ENCODE measurements at places on chromosomes 5 and 9.

DNA sequence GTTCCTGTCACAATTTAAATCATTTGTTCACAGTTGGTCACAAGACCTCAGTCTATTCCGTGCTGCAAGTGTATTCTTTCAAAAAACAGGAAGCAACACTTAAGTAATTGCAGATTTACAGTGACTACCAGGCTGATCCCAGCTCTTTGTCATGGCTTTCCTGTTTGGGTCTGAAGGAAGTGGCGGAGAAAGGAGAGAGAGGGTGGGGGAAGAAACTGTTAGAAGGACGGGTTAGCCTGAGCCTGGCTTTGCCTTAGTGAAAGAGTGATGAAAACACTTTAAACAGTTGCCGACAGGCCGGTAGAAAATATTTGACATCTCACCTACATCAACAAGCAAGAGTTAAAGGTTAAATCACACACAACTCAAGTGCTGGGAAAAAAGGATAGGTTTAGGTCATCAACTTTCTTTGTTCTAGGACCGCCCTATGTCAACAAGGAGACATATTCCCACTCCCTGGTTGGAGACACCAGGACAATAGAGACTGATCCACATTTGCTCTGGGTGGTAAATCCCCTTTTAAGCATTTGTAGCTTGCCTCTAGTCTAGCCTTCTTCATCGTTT lies 102.2 kb upstream of the DAB2 start:
- DNase-seq = no peak

GRCh38 chr9:91845879-91846278 lies 104.1 kb downstream of the ROR2 start:
- no peak for DNase-seq

DNA sequence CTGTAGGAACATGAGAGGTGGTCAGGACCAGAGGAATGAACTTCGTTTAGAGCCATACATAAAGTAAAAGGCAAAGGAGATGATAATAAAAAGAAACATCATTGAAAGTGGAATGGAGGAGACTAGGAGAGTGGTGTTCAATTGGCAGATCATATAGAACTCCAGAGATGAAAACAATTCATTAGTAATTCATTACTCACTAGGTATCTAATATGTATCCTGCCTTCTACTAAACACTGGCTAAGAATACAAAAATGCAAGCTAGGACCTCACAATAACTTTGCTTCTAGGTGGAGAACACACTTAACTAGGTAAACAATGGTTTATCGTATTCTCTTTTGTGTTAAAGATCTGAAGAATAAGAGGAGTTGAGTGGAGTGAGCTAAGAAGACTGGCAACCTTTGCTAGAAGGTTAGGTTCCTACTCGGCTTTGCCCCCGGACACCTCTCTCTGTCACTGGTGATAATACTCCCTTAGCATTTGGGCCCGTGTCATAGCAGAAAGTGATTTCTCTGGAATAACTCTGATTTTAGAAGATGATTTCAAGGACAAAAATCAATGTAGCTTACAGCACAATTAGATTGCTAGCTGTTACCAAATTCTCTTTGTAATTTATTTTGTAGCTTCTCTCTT lies 88.6 kb upstream of the IFNE start:
- no peak for DNase-seq

- no peak for DNase-seq
Observed at GRCh38 chr9:109277451-109277850, 43.4 kb downstream of the EPB41L4B start.

DNA sequence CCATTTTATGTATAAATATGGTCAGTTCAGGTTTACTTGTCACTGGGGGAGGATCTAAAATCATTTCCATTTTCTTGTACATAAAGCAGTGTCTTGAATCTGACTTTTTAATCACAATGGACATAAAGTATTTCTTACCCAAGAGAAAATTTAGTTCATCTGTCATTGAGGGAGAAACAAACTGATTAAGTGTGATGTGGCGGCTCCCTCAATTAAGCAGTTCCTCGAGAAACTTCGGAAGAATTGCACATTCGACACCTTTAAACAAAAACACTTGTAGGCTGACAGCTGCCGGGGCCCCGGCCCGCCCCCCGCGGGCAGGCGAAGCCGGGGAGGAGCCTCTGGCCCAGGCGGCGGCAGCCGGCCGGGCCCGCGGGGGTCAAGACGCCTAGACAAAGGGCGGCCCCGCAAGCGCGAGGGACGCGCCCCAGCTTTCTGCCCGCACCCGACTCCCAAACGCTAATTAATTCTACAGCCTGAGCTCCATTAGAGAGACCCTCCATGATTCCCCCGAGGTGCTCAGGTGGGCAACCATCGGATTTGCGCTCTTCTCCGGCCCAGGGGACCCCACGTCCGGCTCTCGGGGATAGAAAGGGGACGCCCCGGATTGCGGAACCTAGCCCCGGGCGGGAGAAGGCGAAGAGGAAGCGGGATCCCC lies 750 bp downstream of the TRIM36 start:
- DNase-seq = peak; percentile 29

DNA sequence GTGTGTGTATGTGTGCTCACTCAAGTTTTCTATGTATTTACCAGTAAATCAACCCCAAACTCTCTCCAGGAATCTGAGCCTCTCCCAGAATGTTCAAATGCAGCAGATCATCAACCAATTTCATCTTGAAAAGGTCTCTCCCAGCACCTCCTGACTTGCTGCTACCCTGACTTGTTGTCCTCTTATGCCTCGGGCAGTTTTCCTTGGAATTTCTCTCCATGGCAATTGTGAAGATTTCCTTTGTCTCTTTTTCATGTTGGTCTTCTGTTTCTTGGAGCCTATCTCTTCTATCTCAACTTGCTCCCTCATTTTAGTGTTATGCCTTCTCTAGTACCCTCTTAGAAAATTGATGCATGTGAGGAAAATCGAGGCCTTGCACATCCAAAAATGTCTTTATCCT lies 303.6 kb upstream of the KIF2A start:
- no peak for DNase-seq

GRCh38 chr5:154110716-154111115 lies 71.9 kb downstream of the MFAP3 start:
- DNase-seq = no peak

DNA sequence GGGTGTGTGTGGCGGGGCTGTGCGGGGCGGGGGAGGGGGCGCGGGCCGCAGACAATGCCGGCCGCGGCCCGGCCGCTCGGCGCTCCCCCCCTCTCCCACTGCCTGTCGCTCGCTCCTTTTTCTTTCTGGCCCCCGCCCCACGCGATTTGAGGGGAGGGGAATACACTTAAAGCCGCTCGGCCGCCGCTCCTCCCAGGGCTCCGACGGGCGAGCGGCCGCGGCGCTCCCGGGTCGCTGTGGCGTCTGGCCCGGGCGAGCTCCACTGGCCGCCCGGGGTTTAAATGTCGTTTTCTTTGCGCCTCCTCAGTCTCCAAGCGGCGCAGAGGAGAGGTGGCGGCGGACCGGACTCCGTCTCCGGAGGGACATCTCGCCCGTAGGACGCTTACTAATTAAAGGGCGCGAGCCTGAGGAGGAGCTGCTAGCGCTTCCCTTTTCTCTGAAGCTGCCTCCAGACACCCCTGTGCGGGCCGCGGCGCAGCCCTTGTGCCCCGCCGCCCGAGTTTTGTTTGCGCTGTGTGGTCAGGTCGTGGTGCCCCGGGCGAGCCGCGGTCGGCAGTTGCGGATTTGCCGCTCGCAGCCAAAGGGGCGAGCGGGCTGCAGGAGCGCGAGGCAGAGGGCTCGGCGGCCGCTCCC lies 1.4 kb downstream of the ZSWIM6 start:
- peak; percentile 41 for DNase-seq

GRCh38 chr5:79795764-79796398 lies 106.2 kb downstream of the CMYA5 start:
- DNase-seq = no peak

GRCh38 chr5:71652349-71652748 lies 65.2 kb downstream of the MCCC2 start:
- DNase-seq = no peak

GRCh38 chr9:131874447-131874846 lies 134.6 kb upstream of the RAPGEF1 start:
- DNase-seq = no peak

GRCh38 chr5:13866792-13867191 lies 77.7 kb downstream of the DNAH5 start:
- DNase-seq = no peak

GRCh38 chr9:23011669-23012068 lies 565.0 kb downstream of the DMRTA1 start:
- DNase-seq = no peak

GRCh38 chr9:137156567-137157375 lies 13.1 kb downstream of the LRRC26 start:
- DNase-seq = peak; percentile 83

- DNase-seq = peak; percentile 38
Observed at GRCh38 chr9:84140535-84141101, 160.0 kb downstream of the RMI1 start.

- DNase-seq = peak; percentile 82
Observed at GRCh38 chr9:93003552-93004407, 54.7 kb upstream of the SUSD3 start.

- DNase-seq = no peak
Observed at GRCh38 chr9:34540827-34541226, 18.0 kb upstream of the ENHO start.

DNA sequence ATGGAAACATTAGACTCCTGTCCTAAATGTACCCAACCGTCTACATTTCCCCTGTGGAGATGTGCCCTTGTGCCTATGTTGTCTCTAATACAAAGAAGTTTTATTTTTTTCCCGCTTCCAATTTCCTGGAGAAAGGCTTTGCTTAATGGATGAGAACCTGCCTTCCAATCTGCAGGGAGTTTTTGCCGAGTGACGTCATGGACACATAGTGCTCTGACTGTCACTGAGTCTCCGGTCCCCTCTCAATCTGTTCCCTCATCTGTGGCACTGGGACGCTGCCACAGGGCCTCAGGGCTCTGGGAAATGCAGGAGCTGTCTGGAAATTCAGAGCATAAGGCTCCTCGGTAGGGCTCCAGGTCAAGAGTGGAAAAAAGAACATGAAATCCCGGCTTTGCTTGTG lies 144.8 kb downstream of the PDZD2 start:
- DNase-seq = no peak

DNA sequence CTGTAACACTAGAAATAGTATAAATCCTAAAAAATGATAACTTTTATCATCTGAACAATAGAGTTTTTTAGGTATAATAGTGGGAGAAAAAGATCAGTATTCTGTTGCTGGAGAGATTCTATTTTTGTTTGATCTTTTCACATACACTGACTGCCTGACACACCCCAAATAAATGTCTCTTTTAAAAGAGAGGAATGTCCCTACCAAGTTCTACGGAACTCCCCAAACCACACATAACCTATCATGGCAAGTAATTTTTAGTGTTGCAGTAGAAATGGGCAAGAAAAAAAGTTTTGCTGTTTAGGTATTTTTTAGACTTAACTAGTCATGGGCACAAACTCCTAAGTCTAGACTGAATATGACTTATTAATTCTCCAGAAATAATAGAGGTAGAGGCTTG lies 139.1 kb downstream of the ELAVL2 start:
- DNase-seq = no peak
